ENCODE measurements at places on chromosomes 13 and 19.

GRCh38 chr13:49086722-49087121, 111.0 kb downstream of the FNDC3A start:
- DNase-seq = no peak

DNA sequence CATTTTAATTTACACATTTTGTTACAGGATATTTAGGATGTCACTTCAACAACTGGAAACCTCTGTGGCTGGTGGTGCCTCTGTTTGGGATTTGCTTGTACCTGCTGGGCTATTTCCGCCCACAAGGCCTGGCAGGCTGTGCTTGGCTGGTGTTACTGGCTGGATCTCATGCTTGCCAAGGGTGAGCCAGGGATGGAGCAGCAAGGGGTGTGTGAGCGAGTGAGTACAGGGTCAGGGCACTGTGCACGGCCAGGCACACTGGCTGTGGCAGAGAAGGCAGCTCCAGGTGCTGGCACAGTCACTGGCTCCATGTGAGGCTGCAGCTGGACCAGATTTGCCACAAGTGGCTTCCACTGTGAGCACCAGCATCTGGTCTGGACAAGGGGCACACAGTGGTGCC, 1254.8 kb downstream of the SLITRK5 start:
- DNase-seq = no peak

DNA sequence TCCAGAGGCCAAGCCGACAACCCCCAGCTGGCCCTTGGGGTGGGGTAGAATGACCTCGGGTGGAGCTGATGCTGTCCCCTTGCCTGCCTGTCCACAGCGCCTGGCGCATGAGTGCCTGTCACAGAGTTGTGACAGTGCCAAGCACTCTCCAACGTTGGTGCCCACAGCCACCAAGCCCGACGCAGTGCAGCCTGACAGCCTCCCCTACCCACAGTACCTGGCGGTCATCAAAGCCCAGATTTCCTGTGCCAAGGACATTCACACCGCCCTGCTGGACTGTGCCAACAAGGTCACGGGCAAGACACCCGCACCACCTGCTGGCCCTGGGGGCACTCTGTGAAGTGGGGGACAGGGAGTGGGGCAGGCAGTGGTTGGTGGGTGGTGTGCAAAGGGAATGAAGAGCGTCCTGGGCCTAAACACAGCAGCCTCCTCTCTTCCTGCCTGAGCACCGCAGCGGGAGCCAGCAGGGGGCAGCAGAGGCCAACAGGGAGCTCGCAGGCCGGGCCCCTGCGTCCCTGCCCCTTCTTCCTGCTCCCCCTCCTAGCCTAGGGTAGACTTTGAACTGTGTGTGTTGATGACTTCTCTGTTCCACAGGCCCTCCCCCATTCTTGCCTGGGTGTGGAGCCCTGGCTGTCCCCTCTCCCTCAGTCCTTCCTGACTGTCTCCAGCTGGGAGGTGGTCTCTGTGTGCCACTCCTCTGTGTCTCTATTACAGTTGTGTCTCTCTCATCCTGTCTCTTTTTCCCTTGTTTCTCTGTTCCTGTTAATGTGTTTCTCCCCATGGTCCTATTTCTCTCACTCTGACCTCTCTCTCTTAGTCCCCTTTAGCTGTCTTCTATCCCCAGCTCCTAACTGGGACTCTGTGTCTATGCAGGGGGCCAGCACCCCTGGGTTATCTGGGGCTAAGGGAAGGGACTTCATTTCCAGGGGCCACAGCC, 6.5 kb downstream of the MED29 start:
- DNase-seq = peak; percentile 91

- no peak for DNase-seq
Observed at GRCh38 chr13:70183041-70183440, 74.8 kb upstream of the KLHL1 start.

Measured in CD4-positive, alpha-beta memory T cell (primary cell).